MCF 10A (cell line): ENCODE measurements at places on chromosomes 2 and 18.

DNA sequence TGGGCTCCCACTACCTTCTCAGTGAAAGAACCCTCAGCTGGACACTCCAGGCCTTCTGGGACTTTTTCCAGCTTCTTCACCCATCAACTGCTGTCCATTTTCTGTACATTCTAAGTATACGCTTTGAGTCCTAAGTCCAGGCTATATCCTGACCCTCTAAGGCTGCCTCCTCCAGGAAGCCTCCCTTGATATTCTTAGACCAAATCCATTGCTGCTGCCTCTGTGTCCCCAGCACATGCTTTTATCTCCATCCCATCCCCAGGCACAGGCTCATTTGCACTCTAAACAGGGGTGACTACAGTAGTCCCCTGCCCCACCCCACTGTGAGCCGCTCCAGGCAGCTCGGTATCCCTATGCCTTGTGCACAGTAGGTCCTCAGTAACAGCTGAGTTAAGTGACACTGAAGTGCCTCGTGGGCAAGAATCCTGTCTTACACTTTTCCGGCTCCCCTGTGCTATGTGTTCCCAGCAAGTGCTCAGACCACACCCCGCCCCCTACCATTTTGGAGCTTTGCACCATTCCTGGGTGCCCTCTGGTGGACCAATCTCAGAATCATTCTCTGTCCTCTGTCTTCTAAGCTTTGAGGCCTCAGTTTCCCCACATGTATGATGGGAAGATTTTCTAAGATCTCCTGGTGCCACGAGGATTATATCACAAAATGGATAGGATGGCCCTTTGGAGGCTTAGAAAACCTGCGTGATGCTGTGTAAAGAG, 34.9 kb downstream of the EMX1 start:
- no peak for DNase-seq

DNA sequence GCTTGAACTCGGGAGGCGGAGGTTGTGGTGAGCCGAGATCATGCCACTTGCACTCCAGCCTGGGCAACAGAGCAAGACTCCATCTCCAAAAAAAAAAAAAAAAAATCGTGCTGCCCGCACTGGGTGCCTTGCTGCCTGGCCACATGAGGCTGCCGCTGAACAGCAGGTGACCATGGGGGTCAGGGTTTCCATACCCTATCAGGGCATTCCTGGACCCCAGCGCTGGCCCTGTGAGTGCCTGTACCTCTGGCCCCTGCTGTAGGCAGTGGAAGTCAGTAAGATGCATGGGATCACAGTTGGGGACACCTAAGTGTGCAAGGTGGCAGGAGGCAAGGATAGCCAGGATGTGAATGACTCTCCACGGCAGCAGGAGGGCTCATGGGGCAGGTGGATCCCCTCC, 18.9 kb downstream of the SAG start:
- DNase-seq: no peak

DNA sequence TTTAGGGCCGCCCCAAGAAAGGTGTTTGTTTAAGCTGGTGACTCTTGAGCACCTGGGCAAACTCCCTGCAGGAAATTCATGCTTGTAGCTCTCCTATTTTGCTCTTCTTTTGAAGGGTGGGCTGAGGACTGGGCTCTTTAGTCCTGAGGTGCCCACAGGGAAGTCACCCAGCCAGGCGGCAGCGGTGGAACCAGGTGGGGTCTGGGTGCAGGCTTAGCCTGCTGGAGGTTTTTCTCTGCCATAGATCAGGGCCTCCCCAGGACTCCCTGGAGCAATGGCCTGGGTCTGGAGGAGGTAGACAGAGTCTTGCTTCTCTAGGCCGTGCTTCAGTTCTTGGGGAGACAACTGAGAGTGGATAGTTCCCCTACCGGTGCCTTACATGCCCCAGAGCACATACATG, 99.9 kb downstream of the CLIP4 start:
- no peak for DNase-seq

GRCh38 chr2:8430628-8431027, 251.2 kb upstream of the ID2 start:
- no peak for DNase-seq
